Small intestine (tissue), 16 donors: ENCODE measurements at places on chromosomes 7 and 10.

GRCh38 chr10:92124616-92125143 lies 166.2 kb downstream of the CPEB3 start:
- H3K27me3 ChIP-seq = no peaks in the 10 kb centered on the region
- no peak for DNase-seq
- no peak overlapping the region for H3K4me3 ChIP-seq
- H3K27ac ChIP-seq = no peak overlapping the region

- no peak overlapping the region for H3K27ac ChIP-seq
- H3K36me3 ChIP-seq = peaks cover 5% of the 10 kb centered on the region
- no peak for DNase-seq
- H3K27me3 ChIP-seq = no peaks in the 10 kb centered on the region
- H3K4me3 ChIP-seq = no peak overlapping the region
Observed at GRCh38 chr7:127892488-127893314, 138.5 kb downstream of the LRRC4 start.

GRCh38 chr10:48651839-48652238 lies 32.8 kb upstream of the WDFY4 start:
- no peak for DNase-seq
- no peak overlapping the region for H3K4me3 ChIP-seq
- peaks cover 17% of the 10 kb centered on the region for H3K27me3 ChIP-seq
- H3K4me1 ChIP-seq = peaks cover 10% of the 10 kb centered on the region
- H3K36me3 ChIP-seq = no peaks in the 10 kb centered on the region
- H3K27ac ChIP-seq = no peak overlapping the region

GRCh38 chr7:108094346-108094745 lies 35.8 kb downstream of the LAMB4 start:
- no peaks in the 10 kb centered on the region for H3K27me3 ChIP-seq
- H3K4me3 ChIP-seq = no peak overlapping the region
- DNase-seq = no peak
- H3K36me3 ChIP-seq = no peaks in the 10 kb centered on the region
- H3K27ac ChIP-seq = no peak overlapping the region

GRCh38 chr7:16900209-16900768 lies 18.5 kb upstream of the AGR3 start:
- H3K27ac ChIP-seq = no peak overlapping the region
- H3K36me3 ChIP-seq = no peaks in the 10 kb centered on the region
- H3K4me1 ChIP-seq = no peaks in the 10 kb centered on the region
- H3K27me3 ChIP-seq = no peaks in the 10 kb centered on the region
- DNase-seq = no peak

- H3K27ac ChIP-seq = no peak overlapping the region
- no peaks in the 10 kb centered on the region for H3K36me3 ChIP-seq
- DNase-seq = no peak
- H3K4me3 ChIP-seq = no peak overlapping the region
Observed at GRCh38 chr10:131722525-131723264, 178.1 kb upstream of the PPP2R2D start.

DNA sequence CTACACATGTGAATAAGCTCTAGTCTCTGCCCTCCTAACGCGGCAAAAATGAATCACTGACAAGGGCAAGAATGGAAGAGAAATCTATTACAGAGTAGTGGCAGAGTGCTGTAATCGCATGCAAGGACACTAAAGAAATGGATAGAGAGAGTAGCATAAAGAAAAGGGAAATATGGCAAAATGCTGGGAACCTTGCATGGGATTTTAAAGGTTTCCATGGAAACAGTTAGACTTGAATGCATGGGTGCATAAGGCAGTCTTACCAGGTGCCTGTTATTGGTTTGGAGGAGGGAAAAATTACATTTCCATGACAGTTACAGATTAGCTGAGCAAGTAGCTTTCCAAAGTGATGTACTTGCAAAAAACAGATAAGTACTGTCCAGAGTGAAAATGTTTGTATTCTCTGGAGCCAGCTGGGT lies 233.4 kb downstream of the PTN start:
- no peak overlapping the region for H3K27ac ChIP-seq
- no peaks in the 10 kb centered on the region for H3K4me1 ChIP-seq
- H3K27me3 ChIP-seq = no peaks in the 10 kb centered on the region
- H3K4me3 ChIP-seq = no peak overlapping the region
- no peak for DNase-seq

GRCh38 chr7:132998763-132999162 lies 83.1 kb downstream of the CHCHD3 start:
- no peak overlapping the region for H3K4me3 ChIP-seq
- no peaks in the 10 kb centered on the region for H3K4me1 ChIP-seq
- no peaks in the 10 kb centered on the region for H3K36me3 ChIP-seq
- DNase-seq = no peak
- no peak overlapping the region for H3K27ac ChIP-seq

DNA sequence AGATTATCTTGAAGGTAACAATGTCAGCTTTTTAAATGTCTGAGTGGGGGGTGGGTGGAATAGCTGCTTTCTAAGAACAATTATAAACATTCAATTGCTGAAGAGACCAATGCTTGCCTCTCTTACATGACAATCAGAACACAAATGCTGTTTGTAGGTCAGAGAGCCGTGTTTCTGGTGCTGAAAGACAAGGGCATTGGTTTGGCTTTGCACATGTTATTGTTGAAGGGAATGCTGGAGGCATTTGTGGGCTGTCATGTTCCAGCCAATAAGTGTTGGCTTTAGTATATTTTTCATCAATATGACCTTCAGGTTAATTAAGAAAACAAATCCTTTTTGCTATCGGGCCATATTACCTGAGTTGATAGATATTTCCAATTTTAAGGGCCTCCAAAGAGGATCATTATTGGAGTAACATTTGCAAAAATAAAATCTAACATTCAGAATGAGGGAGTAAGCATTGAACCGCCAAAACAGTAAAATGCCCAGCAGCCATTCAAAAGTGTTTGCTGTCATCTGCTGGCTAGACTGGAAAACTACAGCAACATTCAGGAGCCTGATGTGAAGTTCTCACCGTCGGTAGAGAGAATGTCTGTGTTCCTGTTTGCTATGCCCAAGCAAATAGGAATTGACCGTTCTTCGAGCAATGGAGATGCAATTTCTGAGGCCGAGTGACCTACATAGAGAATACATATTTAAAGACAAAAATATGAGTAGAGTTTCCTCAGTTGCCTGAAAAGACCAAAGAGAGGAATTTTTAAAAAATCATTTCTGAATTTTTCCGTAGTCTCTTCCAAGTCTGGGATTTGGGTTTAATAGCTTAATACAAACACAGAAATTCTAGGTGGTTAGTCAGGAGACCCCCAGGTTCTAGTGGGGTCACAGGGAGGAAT lies 118.9 kb downstream of the APBB1IP start:
- H3K27ac ChIP-seq = no peak overlapping the region
- H3K36me3 ChIP-seq = no peaks in the 10 kb centered on the region
- peak; percentile 49 for DNase-seq
- H3K4me3 ChIP-seq = no peak overlapping the region
- peaks cover 13% of the 10 kb centered on the region for H3K4me1 ChIP-seq

DNA sequence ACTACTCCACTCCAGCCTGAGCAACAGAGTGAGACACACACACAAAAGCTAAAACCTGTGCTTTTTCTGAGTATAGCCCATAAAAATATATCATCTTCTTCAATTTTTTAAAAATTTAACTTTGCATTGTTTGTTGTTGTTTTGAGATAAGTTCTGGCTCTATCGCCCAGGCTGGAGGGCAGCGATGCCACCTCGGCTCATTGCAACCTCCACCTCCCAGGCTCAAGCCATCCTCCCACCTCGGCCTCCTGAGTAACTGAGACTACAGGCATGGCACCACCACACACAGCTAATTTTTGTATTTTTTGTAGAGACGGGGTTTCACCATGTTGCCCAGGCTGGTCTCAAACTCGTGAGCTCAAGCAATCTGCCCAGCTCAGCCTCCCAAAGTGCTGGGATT lies 14.3 kb upstream of the TLX1 start:
- H3K27ac ChIP-seq = no peak overlapping the region
- no peak overlapping the region for H3K4me3 ChIP-seq
- no peaks in the 10 kb centered on the region for H3K4me1 ChIP-seq
- H3K36me3 ChIP-seq = no peaks in the 10 kb centered on the region
- no peak for DNase-seq
- peaks cover 42% of the 10 kb centered on the region for H3K27me3 ChIP-seq

DNA sequence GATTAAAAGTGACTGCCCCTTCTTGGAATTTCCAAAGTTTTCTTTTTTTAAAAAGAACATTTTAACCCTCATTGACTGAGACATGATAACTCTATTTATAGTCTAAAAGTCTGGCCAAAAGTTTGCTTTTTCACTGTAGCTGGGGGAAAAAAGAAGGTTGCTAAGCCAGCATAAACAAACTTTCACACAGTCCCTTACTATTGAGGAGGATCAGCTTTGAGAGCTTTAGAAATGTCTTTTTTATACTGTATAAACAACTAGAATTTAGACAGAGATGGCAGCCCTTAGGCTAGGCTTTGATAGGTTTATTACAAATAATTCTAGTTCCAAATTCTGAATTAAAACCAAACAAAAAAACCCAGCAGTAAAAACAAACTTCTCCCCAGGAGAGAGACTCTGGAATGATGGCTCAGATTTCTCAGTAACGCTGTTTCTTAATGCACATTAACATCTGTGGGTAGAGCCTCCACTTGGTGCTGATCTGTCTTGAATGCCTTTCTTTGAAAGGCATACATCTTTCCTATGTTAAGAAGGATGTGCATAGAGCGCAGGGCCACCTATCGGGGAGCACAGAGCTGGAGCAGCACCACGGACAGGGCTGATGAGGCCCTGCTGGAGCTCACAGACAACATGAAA lies 100.9 kb upstream of the PDLIM1 start:
- H3K4me3 ChIP-seq = no peak overlapping the region
- H3K27ac ChIP-seq = no peak overlapping the region
- DNase-seq = no peak
- peaks cover 22% of the 10 kb centered on the region for H3K36me3 ChIP-seq
- no peaks in the 10 kb centered on the region for H3K4me1 ChIP-seq

DNA sequence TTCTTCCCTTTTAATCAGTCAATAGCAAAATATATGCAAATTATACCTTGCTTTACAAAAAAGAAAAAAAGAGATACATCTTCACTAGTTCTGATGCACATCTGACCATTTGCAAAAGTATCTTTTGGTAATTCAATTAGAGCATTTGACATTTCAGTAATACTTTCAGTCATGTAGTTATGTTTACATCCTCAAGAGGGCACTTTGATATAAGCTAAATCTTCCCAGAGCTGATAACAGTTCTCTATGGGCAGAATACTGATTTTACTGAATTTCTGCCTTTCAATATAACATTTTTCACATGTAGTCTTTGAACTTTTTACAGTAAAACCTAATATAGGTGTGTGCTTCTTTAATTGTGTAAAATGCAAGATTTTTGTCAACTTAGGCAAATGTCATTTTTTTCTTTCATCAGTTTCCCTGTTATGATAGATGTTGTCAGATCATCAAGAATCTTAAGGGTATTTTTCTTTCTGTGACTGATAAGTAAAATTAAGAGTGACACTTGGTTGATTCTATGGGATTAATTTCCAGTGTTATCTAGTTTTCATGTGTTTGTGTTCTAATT lies 703.5 kb upstream of the SEMA3D start:
- H3K27ac ChIP-seq = no peak overlapping the region
- DNase-seq = peak; percentile 6
- H3K4me3 ChIP-seq = no peak overlapping the region
- no peaks in the 10 kb centered on the region for H3K36me3 ChIP-seq
- no peaks in the 10 kb centered on the region for H3K4me1 ChIP-seq
- H3K27me3 ChIP-seq = no peaks in the 10 kb centered on the region

- H3K27me3 ChIP-seq = no peaks in the 10 kb centered on the region
- no peaks in the 10 kb centered on the region for H3K4me1 ChIP-seq
- no peak overlapping the region for H3K4me3 ChIP-seq
- DNase-seq = no peak
- H3K27ac ChIP-seq = no peak overlapping the region
Observed at GRCh38 chr7:142720172-142720773, 29.0 kb upstream of the PRSS1 start.

GRCh38 chr7:101527844-101528667 lies 101.0 kb downstream of the MYL10 start:
- H3K4me3 ChIP-seq = no peak overlapping the region
- no peaks in the 10 kb centered on the region for H3K27me3 ChIP-seq
- no peak for DNase-seq
- no peaks in the 10 kb centered on the region for H3K36me3 ChIP-seq
- H3K27ac ChIP-seq = no peak overlapping the region

DNA sequence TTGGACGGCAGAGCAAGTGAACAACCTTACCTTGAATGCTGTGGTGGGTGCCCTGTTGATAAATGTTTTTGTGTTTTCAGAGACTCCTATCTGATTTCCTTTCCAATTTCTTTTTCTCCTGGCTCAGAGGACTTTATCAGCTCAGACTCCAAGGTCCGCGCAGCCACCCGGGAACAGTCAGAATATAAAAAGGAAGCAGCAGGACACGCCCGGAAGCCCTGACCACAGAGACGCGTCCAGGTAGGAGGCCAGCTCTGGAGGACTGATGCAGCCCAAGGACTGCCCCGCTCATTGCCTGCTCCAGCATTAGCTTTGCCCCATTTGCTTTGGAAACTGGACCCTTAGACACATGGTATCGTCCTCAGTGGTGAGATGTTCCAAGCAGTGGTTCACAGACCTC lies 61.3 kb downstream of the TACC2 start:
- H3K27me3 ChIP-seq = no peaks in the 10 kb centered on the region
- H3K27ac ChIP-seq = peak overlapping the region; percentile 17
- DNase-seq = peak; percentile 91
- H3K36me3 ChIP-seq = peaks cover 30% of the 10 kb centered on the region

DNA sequence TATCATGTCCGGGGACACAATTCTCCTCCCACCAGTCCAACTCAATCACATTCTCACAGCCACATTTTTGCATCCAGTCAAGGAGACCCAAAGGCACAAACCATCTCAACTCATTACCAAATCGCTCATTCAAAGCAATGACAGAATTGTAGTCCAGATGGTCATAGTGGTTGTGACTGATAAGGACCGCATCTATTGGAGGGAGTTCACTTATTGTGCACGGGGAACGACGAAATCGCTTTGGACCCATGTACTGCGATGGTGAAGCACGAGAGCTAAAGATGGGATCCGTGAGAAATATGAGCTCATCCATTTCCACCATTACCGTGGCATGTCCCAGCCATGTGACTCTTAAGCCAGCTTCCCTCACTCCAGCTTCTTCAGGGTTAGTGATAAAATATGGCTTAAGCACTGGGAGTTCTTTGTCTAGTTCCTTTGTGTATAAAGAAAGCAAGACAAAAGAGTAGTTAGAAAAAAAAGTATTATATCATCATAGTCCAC lies 29.1 kb downstream of the NAPEPLD start:
- peaks cover 22% of the 10 kb centered on the region for H3K36me3 ChIP-seq
- H3K27me3 ChIP-seq = no peaks in the 10 kb centered on the region
- DNase-seq = no peak
- H3K4me1 ChIP-seq = peaks cover 3% of the 10 kb centered on the region

- peaks cover 11% of the 10 kb centered on the region for H3K4me1 ChIP-seq
- H3K36me3 ChIP-seq = no peaks in the 10 kb centered on the region
- no peaks in the 10 kb centered on the region for H3K27me3 ChIP-seq
- H3K4me3 ChIP-seq = no peak overlapping the region
Observed at GRCh38 chr10:17006631-17007417, 122.8 kb downstream of the CUBN start.

DNA sequence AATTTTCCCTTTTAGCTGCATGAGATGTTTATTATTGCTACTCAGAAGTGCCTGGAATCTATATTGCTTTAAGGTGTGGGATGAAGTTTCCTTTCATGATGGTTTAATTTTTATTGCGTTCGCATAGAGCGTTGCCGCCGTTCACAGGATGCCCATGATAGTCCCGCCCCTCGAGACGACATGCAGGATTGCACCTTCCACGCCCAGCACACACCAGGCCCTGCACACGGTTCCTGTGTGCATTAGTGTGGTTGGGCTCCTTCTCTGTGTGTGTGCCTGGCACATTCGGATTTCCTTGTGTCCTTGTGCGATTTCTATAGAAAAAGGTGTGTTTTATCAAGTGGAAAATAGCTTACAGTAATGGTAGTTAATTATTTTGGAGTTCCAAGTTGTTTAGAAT lies 42.1 kb downstream of the MGMT start:
- no peak overlapping the region for H3K4me3 ChIP-seq
- H3K36me3 ChIP-seq = no peaks in the 10 kb centered on the region
- H3K27me3 ChIP-seq = no peaks in the 10 kb centered on the region
- DNase-seq = no peak
